ENCODE measurements at places on chromosomes 4 and X.

DNA sequence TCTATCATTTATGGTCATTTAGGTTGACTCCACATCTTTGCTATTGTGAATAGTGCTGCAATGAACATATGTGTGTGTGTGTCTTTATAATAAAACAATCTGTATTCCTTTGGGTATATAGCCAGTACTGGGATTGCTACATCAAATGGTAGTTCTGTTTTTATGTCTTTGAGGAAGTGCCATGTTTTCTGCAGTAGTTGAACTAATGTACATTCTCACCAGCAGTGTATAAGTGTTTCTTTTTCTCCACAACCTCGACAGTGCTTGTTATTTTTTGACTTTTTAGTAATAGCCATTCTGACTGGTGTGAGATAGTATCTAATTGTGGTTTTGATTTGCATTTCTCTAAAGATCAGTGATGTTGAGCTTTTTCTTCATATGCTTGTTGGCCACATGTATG, 80.5 kb downstream of the ARHGAP6 start:
- no peak for DNase-seq

DNA sequence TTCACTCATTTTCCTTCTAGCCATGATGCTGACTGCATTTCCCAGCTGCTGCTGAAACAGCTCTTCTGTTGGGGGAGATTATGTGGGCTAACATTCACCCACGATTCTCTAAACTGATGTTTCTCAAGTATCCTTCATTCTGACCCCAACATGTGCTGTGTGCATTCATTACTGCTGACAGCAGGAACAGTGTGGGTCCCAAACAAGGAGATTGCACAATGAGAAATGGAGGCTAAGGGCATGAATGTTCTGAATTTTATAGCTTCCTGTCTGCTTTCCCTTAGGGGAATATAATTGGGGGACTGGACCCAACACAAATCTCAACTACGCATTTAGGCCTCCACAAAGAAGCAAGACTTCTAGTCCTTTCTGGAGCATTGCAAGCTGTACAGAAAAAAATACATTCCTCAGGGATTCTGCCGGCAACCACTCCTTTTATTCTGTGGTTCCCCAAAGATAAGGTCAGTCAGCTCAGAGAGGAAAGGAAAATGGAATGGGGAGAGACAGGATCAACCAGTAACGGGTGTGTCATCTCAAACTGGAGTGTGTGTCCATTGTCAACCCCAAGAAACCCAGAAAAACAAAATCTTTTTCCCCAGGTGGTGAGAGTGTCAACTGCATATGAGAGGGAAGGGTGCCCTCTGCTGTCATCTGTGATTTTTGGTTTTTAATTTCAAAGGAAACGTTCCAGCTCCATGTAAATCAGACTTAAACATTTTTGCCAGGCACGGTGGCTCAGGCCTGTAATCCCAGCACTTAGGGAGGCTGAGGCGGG, 81.5 kb upstream of the EGFL6 start:
- DNase-seq = peak; percentile 8

DNA sequence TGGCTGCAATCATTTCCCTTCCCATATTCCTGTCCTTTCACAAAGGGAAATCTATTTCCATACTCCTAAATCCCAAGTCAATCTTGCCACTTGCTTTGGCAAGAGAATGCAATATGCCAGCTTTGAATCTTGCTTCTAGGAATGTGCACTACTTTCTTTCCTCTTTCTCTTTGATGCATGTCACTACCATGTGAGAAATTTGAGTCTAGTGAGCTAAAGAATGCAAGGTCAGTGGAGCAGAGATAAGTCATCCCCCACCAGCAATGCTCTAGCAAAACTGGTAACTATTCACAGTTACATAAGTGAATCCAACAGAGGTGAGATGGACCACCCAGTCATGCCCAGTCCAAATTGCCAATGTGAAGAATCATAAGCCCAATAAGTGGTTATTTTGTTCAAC, 910.4 kb downstream of the RAB28 start:
- no peak for DNase-seq

- no peak for DNase-seq
Observed at GRCh38 chrX:42290608-42291007, 367.3 kb upstream of the CASK start.

DNA sequence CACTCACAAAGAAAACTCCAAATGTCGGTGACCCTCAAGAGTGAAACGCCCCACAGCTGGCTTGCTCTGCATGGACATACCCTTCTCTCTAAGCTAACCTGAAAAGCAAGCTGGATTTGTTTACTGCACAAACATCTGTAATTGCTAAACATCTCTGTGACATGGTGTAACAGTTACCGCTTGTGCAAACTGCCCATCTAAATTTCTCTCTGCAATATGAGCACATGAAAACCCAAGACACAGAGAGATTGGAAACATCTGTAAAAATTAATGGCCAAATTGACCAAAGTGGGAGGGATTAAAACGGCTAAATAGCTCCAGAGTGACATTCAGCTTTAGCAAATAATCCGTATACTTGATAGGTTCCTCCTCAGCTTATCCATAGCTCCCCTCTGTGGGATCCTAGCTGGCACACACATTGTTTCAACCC, 155.0 kb upstream of the MAP3K15 start:
- DNase-seq = no peak

DNA sequence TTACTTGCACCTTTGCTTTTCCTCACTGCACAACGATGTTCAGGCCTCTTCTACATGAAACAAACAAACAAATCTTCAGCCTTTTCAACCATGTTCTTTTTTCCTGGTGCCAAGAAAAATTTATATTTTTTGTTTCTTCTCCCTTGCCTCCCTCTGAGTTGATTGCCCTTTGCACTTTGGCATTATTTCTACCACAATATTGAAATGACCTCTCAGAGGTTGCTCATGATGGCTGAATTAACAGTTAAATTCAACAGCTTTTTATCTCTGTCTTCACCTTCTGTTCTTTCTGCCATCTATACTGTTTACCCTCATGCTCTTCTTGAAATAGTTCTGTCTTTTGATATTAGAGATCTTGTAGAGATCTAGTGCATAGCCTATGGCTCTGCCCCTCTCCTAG, 308.9 kb downstream of the ARHGAP24 start:
- no peak for DNase-seq

GRCh38 chr4:22235698-22236097, 280.2 kb downstream of the ADGRA3 start:
- no peak for DNase-seq

GRCh38 chrX:5236096-5236495, 992.6 kb downstream of the NLGN4X start:
- DNase-seq = no peak

DNA sequence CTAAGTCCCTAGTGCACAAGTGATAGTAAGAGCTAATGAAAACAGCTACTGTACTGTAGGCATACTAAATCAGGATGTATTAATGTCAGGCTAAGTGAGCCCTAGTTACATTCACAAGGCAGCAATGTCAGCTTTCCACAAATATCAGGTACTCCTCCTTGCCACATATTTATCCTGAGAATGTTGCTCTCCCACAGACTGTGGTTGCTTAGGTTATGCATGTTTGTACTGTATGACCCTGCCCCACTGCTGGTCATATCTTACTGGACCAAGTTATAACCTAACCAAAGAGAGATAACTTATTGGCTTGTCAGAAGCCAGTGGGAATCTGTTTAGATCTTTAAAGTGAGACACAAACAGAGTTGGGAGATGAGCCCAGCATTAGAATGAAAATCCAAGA, 241.0 kb downstream of the SLC39A8 start:
- no peak for DNase-seq

- DNase-seq = no peak
Observed at GRCh38 chr4:22607382-22607781, 85.4 kb upstream of the GBA3 start.

DNA sequence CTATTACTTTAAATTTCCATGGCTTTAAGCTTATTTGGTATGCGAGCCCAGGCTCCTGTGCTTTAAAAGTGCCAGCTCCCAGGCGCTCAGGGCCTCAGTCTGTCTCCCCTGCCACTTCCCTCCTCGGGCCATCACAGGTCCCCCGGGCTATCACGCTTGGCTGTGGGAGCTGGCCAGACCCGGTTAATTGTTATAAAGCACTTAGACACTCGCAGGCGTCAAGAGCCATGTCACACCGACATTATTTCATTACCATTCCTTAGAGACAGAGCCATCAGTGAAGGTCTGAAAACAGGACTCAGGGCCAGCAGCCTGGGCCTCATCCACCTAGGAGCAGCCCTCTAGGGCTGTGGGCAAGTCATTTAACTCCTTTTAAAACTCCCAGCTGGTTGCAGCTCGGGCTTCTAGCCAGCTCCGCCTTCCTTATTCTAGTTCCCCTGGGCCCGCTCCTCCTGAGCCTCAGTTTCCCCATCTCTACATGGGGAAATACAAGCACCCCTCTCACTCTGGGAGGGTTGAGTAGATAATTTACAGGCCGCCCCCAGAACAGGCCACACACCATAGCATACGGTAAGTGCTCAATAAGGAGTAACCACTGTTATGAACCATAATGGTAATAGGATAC, 99.0 kb downstream of the HMX1 start:
- no peak for DNase-seq

DNA sequence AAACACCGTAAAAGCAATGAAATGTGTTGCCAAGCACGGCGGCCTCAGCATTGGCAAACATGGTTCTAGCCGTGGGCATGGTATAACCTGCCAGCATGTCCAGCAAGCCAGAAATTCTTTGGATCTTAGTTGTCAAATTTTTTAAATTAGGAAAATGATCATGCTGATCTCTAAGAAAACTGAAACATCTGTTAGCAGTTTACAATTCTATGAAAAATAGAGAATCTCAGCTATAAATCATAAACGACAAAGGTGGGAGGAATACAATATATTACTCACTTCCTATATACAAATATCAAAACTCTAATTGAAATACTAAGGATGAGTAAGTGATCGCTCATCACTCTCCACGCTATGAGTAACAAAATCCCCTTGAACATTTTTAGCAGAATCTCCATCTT, 130.3 kb downstream of the ADGRA3 start:
- DNase-seq = no peak

DNA sequence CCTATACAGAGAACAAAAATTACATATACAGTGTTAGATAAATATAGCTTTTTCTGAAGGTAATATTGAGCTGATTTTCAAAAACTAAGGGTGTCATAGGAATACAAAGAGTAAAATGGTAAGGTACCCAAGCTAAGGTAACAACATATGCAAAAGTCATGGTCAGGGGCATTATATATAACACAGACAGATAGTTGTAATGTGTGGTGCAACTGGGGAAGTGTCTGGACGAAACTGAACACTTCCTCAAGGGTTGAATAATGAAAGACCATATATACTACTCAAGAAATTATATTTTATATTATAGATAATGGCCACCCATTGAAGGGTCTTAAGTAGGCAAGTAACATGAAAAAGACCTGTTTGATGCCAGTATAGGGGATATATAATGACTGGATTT, 262.1 kb upstream of the CXXC4 start:
- DNase-seq = no peak

- DNase-seq = no peak
Observed at GRCh38 chrX:109624641-109625616, at the start of gene KCNE5. Gene KCNE5 (minus strand): TSS chrX:109625172. CDS start chrX:109625020, 152 bp downstream.

DNA sequence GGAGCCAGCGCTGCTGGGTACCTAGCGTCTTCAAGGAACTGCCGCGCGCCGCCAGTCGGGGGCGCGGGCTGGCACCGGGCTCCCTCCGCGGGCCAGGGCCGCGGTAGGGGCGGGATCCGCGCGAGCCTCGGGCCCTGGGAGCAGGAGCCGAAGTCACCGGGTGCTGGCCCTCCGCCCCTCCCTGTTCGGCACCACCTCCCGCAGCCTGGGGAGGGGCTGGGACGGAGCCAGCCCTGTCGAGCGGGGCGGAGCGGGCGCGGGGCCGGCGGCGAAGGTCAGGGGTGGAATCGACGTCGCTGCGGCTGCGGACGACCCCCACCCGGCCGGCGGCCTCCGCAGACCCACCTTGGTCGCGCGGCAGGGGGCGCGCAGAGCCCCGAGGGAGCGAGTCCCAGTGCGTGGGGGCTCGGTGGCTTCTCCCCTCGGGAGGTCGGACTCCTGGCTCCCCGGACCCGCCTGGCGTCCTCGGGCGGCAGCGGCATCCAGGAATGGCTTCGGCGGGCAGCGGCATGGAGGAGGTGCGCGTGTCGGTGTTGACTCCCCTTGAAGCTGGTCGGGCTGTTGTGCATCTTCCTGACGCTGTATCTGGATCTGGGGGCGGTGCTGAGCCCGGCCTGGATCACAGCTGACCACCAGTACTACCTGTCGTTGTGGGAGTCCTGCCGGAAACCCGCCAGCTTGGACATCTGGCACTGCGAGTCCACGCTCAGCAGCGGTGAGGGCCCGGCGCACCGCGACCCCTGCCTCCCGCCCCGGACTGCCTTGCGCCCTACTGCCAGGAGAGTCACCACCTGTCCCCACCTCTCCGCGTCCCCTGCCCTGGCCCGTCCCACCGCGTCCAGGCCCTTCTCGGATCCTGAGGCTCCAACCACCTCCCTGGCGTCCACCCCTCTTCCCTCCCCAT, 50.5 kb upstream of the FAM47C start:
- DNase-seq = no peak

DNA sequence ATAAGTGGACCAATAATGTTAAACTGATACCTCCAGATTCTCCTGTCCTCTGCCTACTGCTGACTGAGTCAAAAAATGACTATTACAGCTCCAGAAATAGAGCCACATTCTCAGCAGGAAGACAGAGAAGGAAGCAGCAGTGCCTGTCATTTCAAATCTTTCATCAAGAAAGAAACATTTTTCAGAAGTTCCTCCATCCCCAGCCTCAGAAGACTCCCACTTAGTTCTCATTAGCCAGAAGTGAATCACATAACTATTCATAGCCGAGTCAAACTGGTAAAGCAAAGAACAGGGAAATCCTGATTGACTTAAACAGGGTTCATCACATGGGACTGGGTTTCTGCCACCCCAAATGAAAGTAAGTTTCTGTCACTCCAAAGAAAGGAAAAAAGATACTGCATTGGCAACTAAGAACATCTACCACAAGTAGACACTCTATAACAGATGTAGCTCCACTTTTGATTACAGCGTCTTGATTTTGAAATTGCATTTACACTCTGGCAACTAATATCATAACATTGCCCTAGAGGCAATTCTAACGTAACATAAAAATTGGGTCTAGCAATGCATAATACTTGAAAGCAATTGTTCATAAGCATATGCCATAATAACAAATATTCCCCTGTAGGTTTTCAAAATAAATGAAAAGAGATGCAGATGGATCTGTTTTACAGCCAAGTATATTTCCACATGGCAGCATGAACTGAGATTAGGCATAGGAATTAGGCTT, 599.8 kb downstream of the GALNTL6 start:
- no peak for DNase-seq

DNA sequence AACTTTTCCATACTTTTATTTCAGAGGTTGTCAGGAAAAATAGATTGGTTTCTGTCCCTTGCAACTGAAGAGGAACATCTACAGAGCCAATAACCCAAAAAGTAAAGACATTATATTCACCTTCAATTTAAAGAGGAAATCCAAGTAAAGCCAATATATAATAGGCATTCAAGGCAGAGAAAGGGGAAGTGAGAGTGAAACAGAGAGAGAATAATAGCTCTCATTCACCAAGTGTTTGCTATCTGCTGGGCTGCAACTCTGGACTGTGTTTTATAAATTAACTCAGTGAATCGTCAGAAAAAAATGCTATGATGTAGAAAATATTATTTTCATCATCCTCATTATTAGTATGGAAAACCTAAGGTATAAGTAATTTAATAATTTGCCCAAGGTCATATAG, 448.5 kb downstream of the TRAM1L1 start:
- no peak for DNase-seq

GRCh38 chrX:36950495-36951253, 57.5 kb upstream of the FAM47C start:
- no peak for DNase-seq
